Lower leg skin (tissue), 4 donors: ENCODE measurements at places on chromosomes 2 and 18. TPM values are rescaled to one million over a fixed set of nuclear protein-coding genes. Genes with fewer than 3 reads are reported as not detected.

- no peak for DNase-seq
Measured at GRCh38 chr2:21379140-21379539, 255.4 kb downstream of the TDRD15 start.

- no peak for DNase-seq
Measured at GRCh38 chr2:43101751-43102150, 124.7 kb downstream of the ZFP36L2 start.

DNA sequence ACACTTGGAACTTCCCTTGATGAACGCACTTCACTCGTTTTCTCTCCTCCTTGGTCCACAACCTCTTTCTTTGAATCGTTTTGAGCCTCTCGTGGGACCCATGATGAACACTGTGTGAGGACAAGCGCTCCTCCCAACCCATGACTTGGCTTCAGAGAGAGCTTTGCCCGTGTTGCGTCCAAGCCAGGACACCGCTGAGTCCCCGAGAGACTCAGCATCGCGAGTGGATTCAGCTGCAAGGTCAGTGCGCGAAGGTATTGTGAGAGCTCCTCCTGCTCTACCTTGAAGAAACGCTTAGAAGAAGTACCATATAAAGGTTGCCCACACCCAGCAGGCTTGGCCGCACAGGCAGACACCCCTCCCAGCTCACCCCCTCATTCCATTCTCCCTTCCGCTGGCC lies 58.7 kb downstream of the ZNF516 start:
- no peak for DNase-seq

DNA sequence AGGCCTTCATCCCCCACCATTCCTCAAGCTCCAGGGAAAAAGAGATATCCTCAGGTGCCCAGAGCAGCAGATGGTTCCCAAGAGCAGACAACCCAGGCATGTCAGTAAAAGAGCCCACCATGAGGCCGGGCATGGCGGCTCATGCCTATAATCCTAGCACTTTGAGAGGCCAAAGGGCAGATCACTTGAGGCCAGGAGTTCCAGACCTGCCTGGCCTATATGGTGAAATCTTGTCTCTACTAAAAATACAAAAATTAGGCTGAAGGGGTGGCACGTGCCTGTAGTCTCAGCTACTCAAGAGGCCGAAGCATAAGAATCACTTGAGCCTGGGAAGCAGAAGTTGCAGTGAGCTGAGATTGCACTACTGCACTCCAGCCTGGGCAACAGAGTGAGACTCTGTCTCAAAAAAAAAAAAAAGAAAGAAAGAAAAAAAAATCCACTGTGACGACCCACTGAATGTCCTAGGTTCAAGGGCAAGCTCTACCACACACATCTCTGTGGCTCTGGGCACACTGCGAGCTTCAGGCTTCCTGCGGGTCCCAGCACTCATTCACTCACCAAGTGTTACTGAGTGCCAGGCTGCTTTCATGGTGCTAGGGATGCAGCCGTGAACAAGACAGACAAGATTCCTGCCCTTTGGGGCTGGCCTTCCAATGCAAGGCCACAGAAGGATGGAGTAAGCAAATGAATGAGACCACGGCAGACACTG lies 6.5 kb upstream of the DUSP2 start:
- DNase-seq: no peak

- no peak for DNase-seq
Measured at GRCh38 chr2:3307236-3307635, 70.4 kb downstream of the EIPR1 start.

DNA sequence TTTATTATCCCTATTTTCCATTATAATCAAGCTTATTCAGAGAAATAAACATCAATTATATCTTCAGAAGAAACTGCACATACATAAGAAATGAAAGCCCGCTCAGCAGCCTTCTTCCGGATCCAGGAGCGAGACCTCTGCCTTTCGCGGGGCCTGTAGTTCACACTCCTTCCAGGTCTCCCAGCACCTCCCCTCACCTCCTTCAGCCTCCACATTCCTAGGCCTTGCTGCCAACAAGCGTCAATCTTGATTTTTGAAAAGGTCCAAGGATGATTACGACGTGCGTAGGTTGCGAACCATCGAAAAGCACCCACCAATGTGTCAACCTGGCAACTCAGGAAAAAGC lies 355 bp upstream of the KIDINS220 start:
- DNase-seq: no peak

The ANKRD62 gene
- not detected for total RNA-seq

The POTEJ gene
- not detected for total RNA-seq

The SP110 gene
- 15.8 TPM for total RNA-seq

The EVA1A gene
- total RNA-seq: 10.3 TPM

The FSHR gene
- total RNA-seq: not detected

The PRSS56 gene
- total RNA-seq: not detected

The CHRND gene
- not detected for total RNA-seq
